ENCODE measurements at places on chromosomes 2 and 18.

GRCh38 chr18:75262511-75262910 is 51.9 kb downstream of the TSHZ1 start:
- DNase-seq, result no peak

- DNase-seq, result peak; percentile 78
These were observed 27.2 kb downstream of the CDKL4 start for GRCh38 chr2:39216346-39217191.

GRCh38 chr2:181900007-181900651 is 8.6 kb downstream of the ITPRID2 start:
- DNase-seq, result no peak

- no peak for DNase-seq
These were observed 32.2 kb downstream of the SH3YL1 start for GRCh38 chr2:231521-232185.

- DNase-seq, result no peak
These were observed 75.4 kb upstream of the PGAP1 start for GRCh38 chr2:197001921-197002320.

DNA sequence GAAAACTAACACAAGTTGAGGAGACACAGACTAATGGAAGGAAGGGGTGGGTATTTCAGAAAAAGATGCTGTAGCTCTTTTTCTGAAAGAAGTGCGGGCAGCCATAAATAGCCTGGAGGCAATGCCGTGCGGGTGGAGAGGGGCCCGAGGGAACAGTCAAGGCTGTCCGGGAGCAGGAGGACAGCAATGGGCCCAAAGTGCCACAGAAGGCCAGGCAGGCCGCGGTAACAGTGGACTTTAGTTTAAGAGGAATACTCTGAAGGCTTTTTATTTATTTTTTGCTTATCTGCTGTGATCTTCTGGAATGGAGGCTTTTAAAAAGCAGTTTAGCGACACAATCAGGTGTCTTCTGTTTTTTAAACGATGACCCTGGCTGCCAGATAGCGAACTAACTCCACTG is 2.8 kb downstream of the ITGB1BP1 start:
- no peak for DNase-seq

DNA sequence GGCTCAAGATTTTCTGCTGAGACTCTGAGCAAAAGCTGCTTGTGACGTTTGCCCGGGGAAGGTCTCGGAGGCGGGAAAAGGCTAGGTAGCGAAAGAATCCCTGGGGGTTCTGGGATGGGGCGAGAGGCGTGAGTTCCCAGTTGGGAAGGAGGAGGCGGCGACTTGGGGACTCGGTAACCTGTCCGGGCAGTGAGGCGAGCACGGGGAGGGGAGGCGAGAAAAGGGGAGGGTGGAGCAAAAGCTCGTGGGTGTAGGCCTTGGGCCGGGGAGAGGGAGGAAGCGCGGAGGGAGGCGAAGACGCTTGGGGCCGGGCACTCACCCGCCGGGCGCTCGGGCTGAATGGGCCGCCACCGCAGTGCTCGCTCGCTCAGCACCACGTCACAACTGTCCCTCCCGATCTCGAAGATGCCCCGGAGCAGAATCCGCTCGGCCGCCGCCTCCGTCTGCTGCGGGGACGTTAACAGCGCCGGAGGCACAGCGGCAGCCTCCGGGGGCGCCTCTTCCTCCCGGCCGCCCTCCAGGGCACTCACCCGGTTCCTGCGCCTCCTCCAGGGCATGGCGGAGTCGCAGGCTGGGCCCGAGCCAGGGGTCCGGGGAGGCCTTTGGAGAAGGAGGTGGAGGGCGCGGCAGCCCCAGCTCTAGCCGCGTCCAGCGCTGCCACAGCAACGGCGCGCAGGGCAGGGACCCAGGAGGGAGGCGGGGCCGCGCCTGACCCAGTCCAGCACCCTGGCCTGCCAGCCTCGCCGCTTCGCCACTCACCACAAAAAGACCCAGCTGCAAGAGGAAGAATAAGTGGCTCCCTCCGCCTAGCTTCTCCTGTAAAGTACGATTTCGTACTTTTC is at the start of gene CERKL:
TSS of gene CERKL (minus strand) at position 656 of the 842 bp plus-strand sequence. CDS start at position 557, 99 bp downstream.
- DNase-seq, result peak; percentile 18

- DNase-seq, result no peak
These were observed 35.9 kb downstream of the KCNF1 start for GRCh38 chr2:10947446-10948187.

DNA sequence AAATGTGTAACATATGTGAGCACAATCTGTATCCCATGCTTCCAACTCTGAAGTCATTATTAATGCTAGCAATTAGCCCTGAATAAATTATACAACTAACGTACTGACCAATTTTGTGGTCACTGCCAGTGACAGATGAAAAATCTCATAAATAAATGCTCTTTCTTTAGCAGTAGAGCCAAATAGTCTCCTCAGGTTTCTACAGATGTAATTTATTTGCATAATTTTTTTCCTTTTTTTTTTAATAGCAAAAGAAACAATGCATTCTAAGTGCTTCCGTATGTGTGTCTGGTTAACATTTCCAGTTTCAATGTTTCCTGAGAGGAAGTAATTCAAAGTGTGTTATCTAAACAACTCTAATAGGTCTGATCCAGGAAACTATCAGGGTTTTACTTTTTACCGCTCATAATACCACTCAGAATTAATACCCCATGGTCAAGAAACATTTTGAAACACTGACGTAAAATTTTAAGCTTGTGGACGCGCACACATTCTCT is 108.4 kb downstream of the MEP1B start:
- no peak for DNase-seq

- peak; percentile 34 for DNase-seq
These were observed 857 bp downstream of the RESP18 start for GRCh38 chr2:219331560-219332213.

- no peak for DNase-seq
These were observed 354.2 kb downstream of the EN1 start for GRCh38 chr2:118493213-118493612.

DNA sequence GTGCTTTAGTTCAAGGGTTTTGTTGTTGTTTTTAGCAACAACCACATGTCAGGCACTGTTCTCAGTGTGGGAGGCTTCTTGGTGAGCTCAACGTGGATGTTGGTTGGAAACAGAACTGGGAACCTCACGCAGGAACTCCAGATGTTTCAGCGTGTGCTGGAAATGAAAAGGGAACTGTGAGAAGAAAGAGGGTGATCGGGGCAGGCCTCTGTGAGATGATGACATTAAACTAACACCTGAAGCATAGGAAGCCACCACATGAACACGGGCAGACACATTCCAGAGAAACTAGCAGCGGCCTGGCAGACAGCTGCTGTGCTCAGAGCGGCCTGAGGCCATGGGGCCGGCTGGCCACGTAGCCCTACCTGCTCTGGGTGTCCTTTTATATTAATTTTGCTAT is 66.4 kb downstream of the COA5 start:
- DNase-seq, result no peak

GRCh38 chr18:48126240-48126639 is 195.8 kb upstream of the SMAD2 start:
- DNase-seq, result no peak

DNA sequence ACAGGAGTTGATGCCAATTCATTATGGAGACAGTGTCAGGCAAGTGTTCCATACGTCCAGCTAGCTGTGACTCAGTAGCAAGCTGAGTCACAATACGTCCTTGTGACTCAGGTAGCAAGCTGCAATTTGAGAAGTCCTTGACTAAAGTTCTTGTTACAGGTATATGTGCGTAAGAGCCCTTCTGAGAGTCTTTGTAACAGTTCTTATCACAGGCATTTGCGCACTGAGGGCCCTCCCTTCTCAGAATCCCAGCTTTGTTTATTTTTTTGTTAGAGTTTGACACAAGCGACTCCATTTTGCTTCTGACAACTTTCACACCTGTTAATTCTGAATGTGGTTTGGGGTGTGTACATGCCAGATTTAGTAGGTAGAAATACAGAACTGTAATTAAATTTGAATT is 20.1 kb upstream of the ACMSD start:
- no peak for DNase-seq

GRCh38 chr2:54384301-54385203 is 71.6 kb upstream of the SPTBN1 start:
- DNase-seq, result no peak

DNA sequence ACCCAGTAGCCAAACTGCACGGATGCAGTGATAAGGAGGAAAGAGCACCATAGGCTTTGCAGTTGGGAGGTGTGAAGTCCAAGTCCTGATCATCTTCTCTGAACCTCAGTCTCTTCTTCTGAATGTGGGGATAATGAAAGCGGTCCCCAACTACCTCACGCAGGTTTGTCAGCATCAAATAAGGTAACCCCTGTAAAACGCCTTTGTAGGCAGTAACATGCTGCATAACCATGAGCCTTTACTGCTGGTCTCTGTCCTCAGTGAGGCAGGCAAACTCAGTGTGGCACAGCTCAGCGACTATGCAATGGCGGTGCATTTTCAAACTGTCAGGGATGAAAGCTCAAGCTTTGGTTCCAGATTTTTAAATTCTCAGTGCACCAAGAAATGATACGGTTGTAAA is 46.1 kb downstream of the DNMT3A start:
- peak; percentile 16 for DNase-seq

DNA sequence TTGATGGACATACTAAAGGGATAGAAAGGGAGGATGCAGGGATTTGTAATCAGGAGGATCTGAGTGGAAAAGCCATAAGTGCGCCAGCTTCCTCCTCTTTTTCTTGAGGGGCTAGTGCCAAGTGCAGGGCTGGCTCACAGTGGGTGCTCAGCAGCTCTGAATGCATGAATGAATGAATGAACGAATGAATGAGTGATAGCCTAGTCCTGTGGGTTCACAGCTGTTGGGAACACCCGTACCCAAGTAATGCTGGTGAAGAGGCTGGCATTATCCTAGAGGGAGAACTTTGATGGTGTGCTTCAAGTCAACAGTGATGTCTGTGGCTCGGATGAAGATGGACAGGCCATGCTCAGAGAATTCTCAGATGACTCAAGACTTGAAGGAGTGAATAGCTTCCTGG is 108.8 kb downstream of the KCTD1 start:
- DNase-seq, result no peak

GRCh38 chr2:95401480-95401879 is 1.0 kb upstream of the FAHD2A start:
- no peak for DNase-seq

DNA sequence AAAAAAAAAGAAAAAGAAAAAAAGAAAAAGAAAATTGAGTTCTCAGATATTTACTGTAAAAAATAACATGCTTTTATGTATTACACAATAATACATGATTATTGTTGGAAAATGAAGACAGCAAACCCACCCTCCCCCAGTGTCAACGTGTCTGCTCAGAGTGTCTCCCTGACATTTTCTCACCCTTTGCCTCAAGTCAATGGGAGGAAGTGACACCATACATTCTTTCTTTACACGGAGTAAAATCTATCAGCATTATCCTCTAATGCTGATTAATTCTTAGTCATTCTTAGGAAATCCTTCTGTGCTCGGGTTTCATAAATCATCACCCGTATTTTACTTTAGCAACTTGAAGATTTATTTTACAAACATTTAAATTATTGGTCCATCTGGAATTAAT is 32.0 kb downstream of the CTAGE1 start:
- no peak for DNase-seq

- no peak for DNase-seq
These were observed 3.2 kb downstream of the BOD1L2 start for GRCh38 chr18:57150081-57150480.

- no peak for DNase-seq
These were observed 81.1 kb upstream of the CD226 start for GRCh38 chr18:70028734-70029133.

DNA sequence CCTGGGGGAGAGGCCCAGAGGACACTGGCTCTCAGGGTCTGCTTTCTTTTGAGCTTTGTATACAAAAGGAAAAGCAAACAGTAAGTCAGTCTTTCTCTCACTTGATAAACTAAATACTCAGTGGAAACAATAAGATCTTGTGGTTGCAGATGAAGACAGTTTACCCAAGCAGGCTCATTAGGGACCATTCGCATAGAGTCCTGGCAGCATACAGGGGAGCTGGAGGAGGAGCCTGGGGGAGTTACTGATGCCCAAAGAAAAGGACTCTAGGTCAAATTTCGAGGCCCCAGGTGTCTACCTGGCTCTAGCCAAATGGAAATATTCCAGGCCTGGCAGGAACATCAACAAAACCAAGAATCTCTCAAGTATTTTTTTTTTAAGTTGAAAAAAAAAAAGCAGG is 225.3 kb downstream of the CNTNAP5 start:
- DNase-seq, result no peak

DNA sequence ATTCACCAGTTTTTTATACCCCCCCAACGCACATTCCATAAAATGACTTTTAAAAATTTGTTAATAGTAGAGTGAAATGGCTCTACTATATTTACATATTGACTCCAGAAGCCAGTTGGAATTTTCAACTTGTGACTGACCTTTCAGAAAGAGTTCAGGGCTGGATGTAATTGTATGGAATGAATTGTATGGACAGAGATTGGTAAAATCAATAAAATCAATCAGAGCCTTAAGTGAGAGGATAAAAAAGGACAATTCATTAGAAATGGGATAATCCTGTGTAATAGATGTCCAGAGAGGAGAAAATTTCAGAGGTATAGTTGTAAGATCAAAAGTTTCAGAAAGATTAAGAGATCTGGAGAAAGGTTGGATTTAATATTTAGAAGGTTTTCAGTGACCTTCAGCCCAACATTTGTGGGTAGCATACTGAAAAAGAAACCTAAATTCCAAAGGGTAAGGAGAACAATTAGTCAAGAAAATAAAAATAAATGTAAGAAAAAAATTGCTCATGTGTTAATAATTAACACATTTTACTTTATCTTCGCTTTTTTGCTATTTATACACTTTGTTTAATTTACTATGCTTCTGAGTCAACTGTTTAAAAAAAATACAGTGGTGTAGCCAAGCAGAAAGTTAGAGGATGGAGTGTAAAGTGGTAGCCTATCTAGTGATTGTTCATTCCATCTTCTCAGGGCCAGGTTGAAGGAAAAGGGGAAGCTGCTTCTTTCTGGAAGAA is 385.4 kb upstream of the TMEFF2 start:
- DNase-seq, result no peak

DNA sequence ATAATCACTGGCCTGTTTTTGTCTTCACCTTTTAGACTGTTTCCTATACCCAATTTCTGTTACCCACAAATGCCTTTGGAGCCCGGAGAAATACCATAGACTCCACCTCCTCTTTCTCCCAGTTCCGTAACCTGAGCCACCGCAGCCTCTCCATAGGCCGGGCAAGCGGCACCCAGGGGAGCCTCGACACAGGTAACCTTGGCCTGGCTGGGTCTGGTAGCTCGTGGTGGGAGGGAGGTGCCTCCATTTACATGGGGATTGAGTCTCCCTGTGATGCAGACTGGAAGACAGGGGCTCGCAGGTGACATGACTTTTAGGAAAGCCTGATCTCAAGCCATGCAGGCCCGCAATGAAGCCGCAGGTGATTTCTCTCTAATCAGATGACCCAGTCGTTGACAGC is 100.6 kb downstream of the CABLES1 start:
- no peak for DNase-seq

GRCh38 chr2:174632841-174633622 is 35.4 kb upstream of the WIPF1 start:
- DNase-seq, result peak; percentile 23
